ENCODE measurements at places on chromosomes 13 and 19. TPM values are rescaled to one million over a fixed set of nuclear protein-coding genes. Genes with fewer than 3 reads are reported as not detected.
A peak's percentile ranks its signal among the peaks of the same experiment; 100 is the strongest.

DNA sequence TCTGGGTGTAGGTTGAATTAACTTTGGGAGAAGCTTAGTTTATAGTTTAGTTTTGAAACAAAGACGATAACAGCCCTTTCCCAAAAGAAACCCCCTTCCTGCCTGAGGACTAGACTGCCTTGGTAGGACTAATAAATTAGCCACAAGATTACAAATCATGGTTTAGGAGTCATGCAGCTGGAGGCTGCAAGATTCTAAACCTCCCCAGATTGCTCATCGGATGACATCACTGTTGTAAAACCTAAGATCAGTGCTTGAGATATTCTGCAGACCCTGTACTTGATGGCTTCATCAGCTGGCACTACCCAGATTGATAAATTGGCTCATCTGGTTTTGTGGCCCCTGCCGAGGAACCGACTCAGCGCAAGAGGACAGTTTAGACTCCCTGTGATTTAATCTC, 35.9 kb upstream of the MPHOSPH8 start:
- DNase-seq: no peak

GRCh38 chr13:112059457-112060281, 7.3 kb upstream of the SOX1 start:
- DNase-seq: no peak

DNA sequence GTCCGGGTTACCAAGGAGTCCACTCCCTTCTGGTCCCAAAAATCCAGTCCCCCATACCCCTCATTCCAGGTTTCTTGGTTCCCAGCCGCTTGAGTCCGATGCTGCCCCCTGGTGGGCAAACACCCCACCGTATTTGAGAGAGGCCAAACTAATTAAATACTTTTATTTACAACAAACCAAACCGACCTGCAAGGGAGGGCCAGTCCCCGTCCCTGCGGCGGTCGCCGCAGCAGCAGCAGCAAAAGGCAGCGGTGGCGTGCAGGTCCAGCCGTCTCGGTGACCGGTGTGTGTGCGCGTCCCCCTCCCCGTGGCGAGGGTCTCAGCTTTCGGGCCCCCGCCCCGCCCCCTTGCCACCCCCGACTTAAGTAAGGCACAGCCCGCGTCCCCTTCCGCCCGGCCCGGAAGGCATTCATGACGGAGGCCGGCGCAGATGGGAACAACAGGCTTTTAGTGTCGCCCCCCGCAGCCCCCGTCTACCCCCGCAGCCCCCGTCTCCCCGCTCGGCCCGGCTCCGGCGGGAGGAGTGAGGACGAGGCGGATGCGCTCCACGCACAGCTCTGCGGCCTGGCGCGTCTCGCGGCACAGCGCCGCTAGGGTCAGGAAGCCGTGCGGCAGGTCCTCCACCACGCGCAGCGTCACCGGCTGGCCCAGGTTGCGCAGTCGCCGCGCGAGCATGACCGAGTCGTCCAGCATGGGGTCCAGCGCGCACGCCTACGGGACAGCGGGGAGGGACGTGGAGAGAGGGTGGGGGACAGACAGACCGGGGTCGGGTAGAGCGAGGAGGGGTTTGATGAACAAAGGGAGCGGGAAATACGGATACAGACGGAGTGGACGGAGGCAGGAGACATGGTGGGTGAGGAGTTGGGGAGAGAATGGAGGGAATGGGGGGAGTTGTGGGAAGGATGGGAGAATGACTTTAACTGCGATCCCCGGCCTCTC, 11.5 kb upstream of the CNFN start:
- peak; percentile 84 for DNase-seq

GRCh38 chr19:46180701-46181387, 32.8 kb downstream of the IGFL2 start:
- DNase-seq: no peak

DNA sequence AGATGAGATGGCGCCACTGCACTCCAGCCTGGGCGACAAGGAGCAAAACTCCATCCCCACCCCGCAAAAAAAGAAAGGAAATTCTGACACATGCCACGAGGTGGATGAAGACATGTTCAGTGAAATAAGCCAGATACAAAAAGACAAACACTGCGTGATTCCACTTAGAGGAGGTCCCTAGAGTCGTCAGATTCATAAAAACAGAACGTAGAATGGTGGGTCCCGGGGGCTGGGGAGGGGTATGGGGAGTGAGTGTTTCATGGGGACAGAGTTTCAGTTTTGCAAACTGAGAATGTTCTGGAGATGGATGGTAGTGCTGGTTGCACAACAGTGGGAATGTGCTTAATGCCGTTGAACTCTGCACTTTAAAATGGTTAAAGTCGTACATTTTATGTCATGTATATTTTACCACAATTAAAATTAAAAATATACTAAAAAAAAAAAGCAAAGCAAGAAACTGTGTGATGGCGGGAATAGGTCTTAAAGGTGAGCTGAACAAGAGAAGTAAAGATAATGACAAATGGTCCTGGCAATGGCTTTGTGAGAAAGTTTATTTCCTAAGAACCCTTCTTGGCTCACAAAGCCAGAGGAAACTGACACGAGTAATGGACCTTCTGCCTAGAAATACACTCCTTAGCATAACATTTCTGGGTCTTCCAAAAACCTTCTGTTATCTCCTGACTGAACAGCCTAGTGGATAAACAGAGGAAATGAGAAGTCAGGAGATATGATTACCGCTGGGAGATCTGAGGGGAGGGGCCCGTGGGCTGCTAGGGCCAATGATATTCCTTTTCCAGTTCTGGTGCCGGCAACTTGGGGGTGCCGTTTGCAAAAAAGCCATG, 4.2 kb upstream of the SPC24 start:
- no peak for DNase-seq

- DNase-seq: peak; percentile 24
These were observed 22.2 kb downstream of the CCDC169 start for GRCh38 chr13:36275190-36276002.

DNA sequence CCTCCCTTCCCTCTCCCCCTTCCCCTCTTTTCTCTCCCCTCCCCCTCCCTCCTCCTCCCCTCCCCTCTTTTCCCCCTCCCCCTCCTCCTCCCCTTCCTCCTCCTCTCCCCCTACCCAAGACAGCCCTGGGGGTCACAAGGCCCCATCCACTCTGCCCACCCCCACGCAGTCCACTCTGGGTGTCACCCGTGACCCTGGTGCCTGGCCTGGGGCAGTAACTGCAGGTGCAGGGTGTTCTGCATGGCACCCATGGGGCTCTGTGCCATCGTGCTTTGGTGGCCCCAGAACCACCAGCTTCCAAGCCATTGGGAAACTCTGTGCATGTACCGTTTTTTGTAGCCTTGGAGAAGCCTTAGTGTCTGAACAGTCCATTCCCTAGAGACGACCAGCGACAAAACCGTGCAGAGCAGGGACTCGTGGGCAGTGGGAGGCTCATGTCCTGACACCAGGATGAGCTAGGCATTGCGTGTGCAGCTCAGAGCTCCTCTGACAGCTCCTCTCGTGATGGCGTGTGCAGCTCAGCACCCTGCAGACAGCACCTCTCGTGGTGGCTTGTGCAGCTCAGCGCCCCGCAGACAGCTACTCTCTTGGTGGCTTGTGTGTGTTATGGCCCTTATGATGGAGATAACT, 43.7 kb upstream of the F7 start:
- DNase-seq: no peak

DNA sequence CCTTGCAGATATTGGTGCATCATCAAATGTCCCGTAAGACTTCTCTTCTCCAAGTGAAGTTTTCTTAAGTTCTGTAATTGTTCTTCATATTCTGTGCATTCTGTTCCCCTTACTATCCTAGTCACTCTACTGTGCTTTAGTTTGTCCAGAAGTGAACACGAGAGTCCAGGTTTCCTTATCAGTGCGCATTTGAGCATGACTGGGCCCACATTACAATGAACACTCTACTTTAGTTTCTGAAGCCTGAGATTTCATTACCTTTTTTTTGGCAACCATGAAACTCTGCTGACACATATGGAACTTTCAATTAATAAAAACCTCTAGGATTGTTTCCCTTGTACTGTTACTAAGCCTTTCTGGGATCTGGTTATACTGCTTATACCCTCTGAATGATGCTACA, 270.0 kb downstream of the KCNRG start:
- DNase-seq: no peak

LILRA5 gene
- total RNA-seq: 1.5 TPM

WIZ gene
- 14.3 TPM for total RNA-seq

IGLON5 gene
- total RNA-seq: not detected

Data from CD4-positive, alpha-beta T cell (primary cell).